Mesothelial cell of epicardium (in vitro differentiated cells): ENCODE measurements at places on chromosomes 3 and 15.

GRCh38 chr3:82462977-82463376 lies 701.5 kb upstream of the GBE1 start:
- DNase-seq: no peak

GRCh38 chr3:197508051-197508451 lies 47.7 kb downstream of the BDH1 start:
- DNase-seq: no peak

DNA sequence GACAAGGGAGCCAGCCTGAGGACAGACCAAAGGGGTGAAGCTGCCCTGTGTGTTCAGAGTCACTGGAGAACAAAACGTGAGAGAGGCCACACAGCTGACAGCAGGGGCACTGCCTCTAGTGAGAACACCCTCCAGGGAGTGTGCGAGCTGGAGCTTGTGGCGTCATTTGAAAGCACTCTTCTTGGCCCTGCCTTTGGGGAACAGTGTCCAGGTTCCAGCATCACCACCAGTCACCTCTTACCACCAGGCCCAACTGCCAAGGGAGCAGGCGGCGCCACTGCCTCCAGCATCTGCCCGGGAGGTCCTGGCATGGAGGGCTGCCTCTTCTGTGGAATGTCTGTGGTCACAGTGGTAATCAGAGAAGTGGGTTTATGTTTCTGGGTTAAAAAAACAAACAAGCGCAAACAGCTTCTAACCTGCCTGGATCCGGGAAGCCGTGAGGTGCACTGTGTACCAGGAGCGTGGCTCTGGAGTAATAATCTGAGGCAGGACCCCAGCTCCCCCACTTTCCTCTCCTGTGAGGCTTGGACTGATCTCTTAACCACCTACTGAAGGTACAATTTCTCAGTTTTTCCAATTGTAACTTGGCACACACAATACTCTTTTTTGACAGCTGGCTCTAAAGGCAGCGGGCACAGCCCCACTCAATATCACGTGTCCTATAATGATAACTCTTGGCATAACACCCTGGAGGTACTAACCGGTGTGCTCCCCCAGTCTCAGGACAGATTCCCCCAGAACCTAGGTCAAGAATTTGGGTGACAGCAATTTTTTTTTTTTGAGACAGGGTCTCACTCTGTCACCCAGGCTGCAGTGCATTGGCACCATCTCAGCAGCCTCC lies 32.2 kb upstream of the CDCP1 start:
- no peak for DNase-seq

- DNase-seq: no peak
These were observed 458.1 kb downstream of the TBL1XR1 start for GRCh38 chr3:176739159-176739558.

DNA sequence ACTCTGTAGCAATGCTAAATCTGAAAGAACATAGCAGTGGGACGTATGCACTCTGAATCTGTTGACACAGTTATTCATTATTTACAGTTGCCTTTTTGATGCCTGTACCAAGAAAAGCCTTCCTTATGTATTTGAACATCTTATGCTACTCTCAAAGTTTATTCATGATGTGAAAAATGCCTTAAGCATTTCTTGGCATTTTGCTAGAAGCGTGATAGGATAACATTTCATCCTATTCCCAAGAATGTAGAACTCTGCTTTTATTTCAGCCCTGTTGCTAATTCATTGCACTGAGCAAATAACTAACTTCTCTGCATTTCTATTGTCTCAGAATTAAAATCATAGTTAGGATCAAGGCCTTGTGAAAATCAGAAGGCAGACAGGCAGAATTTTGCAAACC lies 105.5 kb downstream of the STRIT1 start:
- no peak for DNase-seq

DNA sequence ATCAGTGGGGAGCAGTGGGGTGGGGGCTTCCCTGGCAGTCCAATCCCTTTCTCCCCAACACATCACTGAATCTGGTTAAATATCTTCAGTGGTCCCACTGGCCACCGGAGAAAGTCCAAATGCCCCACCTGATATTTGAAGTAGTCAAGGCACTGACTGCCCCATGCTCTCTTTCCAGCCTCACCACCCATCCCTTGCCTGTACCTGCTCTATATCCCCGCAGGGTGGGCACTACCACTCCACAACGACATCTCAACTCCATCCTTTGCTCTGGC lies 101.7 kb downstream of the DAPK2 start:
- no peak for DNase-seq

DNA sequence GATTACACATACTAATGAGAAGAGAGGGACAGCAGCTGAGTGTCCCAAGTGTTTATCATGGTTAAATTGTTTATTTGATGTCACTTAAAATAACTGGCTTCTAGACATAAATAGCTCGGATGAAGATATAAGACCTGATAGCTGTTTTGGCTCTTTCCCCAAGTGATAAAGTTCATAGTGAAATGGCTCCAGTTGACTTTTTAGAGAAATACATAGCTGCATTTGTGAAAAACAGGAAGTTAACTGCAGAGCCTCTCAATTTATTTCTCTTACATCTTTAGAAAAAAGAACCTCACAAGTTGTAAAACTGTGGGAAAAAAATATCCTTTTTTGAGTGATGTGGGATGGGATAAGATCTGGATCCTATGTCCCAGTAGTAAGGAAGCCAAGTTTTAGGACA lies 332.9 kb upstream of the RASGRP1 start:
- no peak for DNase-seq

- DNase-seq: no peak
These were observed 35.2 kb downstream of the GLB1 start for GRCh38 chr3:33061782-33062181.

- DNase-seq: no peak
These were observed 1.4 kb downstream of the TOMM70 start for GRCh38 chr3:100399341-100400071.
